Right ventricle myocardium inferior (tissue), 1 donor: ENCODE measurements at places on chromosomes 16 and 17. TPM values are rescaled to one million over a fixed set of nuclear protein-coding genes. Genes with fewer than 3 reads are reported as not detected.

GRCh38 chr17:68533887-68534694 is 21.9 kb downstream of the PRKAR1A start:
- no peak for DNase-seq

The ANKRD40CL gene
- total RNA-seq: not detected

The MPV17L gene
- total RNA-seq: 5.2 TPM

GRCh38 chr17:14203388-14203787 is 33.3 kb downstream of the CDRT15 start:
- no peak for DNase-seq

DNA sequence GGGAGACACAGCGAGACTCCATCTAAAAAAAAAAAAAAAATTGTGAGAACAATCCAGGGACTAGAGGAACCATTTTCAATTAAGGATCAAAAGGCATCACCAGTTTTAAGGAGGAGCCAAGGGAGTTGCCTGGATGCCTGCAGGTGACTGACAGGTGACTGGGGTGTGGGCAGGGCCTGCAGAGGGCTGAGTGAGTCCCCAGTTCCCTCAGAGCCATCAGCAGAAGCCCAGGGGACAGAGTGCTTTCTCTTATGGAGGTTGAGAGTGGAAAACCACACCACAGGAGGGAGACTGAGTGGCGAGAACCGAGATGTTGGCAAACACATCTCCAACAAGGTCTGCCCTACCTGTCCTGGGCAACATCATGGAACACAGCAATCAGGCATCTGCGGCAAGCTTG is 27.1 kb upstream of the CREBBP start:
- no peak for DNase-seq

GRCh38 chr17:36464765-36465088 is 21.8 kb upstream of the ZNHIT3 start:
- DNase-seq: no peak

The PRSS53 gene
- total RNA-seq: 0.62 TPM

GRCh38 chr16:71754652-71755051 is 30.2 kb upstream of the PHLPP2 start:
- no peak for DNase-seq

The PPP1R1B gene
- 0.89 TPM for total RNA-seq

GRCh38 chr17:51029568-51030463 is 90.9 kb downstream of the SPAG9 start:
- no peak for DNase-seq

DNA sequence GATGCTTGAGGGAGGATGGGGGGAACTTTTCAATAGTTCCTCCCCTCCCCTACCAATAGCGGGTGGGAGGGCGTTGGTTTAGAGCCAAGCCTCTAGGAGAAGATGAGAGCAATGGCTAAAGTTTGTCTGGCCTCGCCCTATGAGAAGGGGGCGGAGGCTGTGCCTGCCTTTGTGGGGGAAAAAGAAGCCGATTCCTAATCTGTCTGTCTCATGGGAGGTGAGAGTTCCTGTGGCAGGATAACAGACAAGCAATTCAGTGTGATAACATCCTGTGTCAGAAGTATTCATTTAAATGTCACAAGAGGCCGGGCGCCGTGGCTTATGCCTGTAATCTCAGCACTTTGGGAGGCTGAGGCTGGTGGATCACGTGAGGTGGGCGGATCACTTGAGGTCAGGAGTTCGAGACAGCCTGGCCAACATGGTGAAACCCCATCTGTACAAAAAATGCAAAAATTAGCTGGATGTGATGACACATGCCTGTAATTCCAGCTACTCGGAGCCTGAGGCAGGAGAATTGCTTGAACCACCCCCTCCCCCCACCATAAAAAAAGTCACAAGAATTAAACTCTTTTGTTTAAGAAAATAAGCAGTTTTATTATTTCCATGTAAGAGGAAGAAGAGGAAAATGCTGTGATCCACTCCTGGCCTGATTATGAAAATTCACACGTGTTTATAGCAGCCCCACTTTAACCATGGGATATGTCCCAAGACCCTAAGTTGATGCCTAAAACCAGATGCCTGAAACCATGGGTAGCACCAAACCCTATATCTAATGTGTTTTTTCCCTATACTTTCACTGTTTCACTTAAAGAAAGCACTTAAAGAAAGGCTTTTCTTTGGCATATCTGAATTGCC is 1.7 kb downstream of the SLFN5 start:
- peak; percentile 89 for DNase-seq

DNA sequence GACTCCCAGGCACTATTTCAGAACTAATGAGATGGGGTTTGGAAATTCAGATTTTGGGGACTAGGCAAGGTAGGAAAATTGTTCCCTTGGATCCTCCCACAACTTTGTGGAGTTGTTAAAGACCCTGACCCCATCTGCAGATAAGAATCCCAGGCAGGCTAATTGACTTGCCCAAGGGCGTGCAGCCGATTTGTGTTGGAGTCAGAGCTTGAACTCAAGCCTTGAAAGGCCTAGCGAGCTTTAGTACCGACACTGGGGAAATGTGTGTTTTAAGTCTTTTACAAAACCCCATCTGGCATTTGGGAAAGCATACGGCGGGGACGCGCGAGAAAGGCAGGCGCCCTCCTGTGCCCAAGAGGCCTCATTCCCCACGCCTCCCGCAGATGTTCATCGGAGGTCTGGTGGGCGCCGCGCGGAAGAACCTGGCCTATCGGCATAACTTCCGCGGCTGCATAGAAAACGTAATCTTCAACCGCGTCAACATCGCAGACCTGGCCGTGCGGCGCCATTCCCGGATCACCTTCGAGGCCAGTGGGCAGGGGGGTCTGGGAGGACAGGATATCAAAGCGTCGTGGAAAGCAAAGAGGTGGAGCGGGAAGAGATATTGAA is 4.3 kb downstream of the CNTNAP1 start:
- DNase-seq: no peak

The BCAR1 gene
- 76.7 TPM for total RNA-seq

GRCh38 chr16:17228048-17228707 is 242.6 kb downstream of the XYLT1 start:
- no peak for DNase-seq

- no peak for DNase-seq
These were observed 2.0 kb downstream of the GH1 start for GRCh38 chr17:63916566-63917185.

DNA sequence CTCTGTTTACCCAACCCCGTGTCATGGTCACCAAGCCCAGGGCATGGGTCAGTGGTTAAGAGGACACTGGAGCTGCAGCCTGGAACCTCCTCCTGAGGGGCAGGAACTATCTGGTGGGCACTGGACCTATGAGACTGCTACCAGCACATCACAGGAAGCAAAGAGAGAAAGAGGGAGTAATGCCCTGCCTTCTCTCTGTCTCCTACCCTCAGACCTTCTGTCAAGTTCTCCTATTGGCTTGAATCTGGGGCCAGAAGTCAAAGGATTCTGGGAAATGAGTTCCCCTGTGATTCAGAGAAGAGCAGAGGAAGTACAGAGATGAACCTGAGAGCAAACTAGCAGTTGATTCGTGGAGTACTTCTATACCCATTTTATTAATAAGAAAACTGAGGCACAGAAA is 123.0 kb upstream of the GNAO1 start:
- DNase-seq: no peak

The PRSS22 gene
- total RNA-seq: not detected

GRCh38 chr16:14219983-14220382 is 148.9 kb downstream of the MRTFB start:
- DNase-seq: no peak

DNA sequence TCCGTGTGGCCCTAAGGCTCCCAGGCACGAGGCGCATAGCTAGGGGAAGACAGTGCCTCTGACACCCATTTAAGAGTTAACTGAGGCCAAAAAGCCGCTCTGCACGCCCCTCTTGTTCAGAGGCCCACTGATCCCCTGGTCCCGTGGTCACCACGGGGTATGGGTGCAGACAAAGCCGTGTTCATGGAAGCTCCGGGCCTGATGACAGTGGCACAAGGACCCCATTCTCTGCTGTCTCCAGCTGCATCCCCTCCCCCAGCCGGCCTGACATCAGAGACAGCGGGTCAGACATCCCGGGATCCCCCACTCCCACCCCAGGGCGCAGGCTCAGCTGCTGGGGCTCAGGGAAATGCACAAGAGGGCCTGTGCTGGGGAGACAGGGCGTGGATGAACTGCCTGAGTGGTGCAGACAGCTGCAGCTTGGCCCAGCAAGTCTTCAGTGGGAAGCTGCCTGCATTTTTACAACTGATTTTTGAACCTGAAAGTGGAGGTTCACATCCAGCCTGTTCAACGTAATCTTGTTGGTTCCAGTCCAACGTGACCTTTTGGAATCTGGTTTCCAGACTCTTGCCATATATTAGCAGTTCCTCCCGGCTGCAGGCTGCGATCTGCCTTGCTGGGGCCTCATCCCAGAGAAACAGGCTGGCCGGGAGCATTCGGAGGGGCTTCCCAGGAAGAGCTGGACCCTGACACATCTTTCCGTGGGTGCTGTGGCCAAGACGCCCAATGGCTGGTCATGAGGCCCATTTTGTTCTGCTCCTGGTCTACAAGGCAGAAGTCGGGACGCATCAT is 9.7 kb upstream of the BAHCC1 start:
- DNase-seq: peak; percentile 59

- peak; percentile 50 for DNase-seq
These were observed 11.8 kb downstream of the HID1 start for GRCh38 chr17:74960570-74961342.

GRCh38 chr17:146983-147761 is 9.8 kb downstream of the SCGB1C2 start:
- peak; percentile 60 for DNase-seq

GRCh38 chr17:67712375-67712774 is 5.4 kb upstream of the NOL11 start:
- no peak for DNase-seq

- DNase-seq: no peak
These were observed 212.4 kb downstream of the TMEM114 start for GRCh38 chr16:8377864-8378263.
